Erythroblast (primary cell): ENCODE measurements at places on chromosomes 7 and 10.

DNA sequence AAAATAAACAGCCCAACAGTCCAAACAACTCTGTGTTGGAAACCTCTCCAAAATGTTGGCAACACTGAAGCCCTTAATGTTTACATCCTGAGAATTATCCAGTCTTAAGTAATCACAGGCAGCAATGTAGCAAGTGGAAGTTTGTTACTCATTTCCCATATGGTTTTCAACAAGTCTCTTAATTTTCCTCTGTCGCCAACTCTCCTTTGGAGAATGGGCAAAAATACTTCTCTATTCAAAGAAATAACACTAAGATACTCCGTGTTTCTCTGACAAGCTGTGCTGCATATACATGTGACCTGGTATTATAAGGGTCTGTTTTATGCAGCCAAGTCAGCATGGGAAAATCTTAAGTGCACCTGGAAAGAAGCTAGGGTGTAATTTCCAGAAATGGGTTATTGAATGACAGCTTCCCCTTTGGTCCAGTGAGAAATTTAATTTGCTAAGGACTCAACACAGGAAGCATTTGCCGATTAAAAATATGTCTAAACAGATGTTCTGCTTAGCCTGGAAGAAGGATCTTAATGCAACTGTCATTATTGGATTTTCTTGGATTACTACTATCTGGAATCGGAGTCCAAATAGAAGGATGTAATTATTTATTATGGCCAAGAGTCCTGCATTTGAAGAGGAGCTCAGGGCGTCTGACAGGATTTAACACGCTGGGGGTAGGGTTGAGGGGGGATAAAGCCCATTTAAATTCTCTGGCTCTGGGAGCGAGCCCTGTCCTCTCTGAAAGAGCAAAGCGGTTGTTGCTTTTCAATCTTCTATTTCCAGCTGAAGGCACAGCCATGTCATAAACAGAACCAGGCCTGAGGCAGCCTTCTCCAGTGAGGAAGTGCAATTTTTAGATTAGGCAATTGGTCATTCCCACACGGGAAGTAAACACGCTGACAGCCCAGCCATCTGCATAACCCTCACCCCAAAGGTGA lies 73.1 kb downstream of the TLL2 start:
- DNase-seq = no peak

- DNase-seq = no peak
Observed at GRCh38 chr7:127890726-127891125, 140.5 kb downstream of the LRRC4 start.

DNA sequence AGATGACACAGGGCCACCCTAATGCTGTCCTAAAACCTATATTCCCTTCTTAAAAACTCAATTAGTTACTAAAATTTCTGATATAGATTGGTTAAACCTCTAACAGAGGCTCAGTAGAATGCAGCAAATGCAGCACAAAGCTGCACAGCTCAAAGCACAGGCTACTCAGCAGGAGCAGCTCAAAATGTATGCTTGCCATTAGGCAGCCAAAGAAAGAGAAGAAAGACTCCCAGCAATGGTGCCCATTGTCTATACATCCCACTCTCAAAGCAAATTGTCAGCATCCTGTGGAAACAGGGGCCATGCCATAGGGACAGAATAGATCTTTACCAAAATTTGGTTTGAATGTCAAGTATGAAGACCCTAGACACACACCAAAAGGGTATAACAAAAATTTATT lies 73.5 kb downstream of the TFPI2 start:
- no peak for DNase-seq

GRCh38 chr7:139731802-139732470 lies 45.9 kb downstream of the HIPK2 start:
- no peak for DNase-seq

- DNase-seq = peak; percentile 77
Observed at GRCh38 chr10:11539191-11539868, 72.1 kb downstream of the USP6NL start.

DNA sequence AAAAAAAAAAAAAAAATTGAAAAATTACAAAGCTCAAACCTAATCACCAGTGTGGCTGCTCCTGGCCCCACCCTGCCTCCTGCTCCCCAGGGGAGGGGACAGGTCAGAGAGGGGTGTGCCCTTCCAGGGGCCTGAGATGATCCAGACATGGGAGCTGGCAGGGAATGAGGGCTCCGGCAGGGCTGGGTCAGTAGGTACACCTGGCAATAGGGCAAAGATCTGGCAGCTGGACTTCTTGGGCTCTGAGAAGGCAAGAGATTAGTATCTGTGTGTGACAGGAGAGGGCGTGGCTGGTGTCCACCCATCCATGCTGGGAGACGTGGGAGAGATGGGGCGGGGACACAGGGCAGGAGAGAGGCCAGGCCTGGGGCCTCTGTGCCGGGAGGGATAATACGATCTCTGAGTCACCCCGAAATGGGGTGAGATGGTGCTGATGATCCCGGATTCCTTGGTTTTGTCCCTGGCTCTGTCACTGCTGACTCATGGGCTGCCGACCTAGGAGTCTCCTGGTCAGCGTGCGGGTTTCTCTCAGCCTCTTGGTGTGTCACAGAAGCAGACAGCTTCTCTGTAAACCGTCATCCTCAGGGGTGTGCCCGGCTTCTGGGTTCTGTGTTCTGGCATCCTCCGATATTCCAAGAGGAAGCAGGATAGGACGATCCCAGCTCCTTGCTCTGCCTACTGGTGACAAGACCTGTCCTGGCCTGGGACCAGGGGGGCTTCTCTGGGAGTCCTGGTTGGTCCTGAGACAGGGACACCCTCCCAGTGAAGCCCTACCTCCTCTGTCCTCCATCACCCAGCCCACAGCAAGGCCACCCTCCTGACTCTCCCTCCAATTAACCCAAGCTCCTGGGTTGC lies 8.2 kb upstream of the CLDN4 start:
- peak; percentile 83 for DNase-seq

- DNase-seq = no peak
Observed at GRCh38 chr10:118767297-118768040, 12.7 kb upstream of the CACUL1 start.

- no peak for DNase-seq
Observed at GRCh38 chr7:70266186-70266585, 667.9 kb downstream of the AUTS2 start.

DNA sequence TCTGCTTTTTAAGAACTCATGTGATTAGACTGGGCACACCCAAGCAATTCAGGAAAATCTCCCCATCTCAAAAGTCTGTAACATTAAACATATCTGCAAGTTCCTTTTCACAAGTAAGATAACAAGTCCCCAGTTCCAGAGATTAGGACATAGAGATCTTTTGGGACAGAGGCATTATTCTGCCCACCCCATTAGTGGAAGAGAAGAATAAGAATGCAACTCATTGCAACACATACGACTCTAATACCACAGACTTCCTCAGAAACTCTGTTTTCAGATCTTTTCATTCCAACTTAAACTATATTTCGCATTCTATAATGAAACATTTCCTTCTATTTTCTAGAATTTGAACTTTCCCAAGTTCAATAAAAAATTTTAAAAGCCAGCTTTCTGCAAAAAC lies 137.7 kb downstream of the SEMA3C start:
- DNase-seq = no peak

DNA sequence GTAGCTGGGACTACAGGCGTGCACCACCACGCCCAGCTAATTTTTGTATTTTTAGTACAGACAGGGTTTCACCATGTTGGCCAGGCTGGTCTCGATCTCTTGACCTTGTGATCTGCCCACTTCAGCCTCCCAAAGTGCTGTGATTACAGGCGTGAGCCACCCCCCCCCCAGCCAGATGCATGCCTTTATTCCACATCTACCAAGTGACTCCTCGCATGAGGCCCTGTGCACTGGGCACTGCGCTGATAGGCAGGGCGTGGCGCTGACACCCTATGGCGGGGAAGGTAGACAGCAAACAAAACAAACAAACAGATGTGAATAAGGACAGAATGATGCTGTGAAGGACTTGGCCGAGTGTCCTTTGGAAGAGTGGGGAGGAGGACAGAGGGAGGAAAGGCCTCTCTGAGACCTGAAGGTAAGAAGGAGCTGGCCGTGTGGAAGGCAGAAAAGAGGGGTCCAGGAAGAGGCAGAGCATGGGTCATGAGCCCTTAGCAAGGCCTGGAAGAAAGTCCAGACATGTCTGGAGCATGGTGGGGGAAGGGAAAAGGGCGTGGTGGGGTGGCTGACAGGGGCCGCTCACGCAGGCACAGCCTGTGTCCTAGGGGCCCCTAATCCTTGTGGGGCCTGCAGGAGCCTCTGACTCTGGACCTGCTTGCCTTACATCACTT lies 47.5 kb upstream of the CACUL1 start:
- no peak for DNase-seq
